H54 (cell line): ENCODE measurements at places on chromosomes 2 and 18.

DNA sequence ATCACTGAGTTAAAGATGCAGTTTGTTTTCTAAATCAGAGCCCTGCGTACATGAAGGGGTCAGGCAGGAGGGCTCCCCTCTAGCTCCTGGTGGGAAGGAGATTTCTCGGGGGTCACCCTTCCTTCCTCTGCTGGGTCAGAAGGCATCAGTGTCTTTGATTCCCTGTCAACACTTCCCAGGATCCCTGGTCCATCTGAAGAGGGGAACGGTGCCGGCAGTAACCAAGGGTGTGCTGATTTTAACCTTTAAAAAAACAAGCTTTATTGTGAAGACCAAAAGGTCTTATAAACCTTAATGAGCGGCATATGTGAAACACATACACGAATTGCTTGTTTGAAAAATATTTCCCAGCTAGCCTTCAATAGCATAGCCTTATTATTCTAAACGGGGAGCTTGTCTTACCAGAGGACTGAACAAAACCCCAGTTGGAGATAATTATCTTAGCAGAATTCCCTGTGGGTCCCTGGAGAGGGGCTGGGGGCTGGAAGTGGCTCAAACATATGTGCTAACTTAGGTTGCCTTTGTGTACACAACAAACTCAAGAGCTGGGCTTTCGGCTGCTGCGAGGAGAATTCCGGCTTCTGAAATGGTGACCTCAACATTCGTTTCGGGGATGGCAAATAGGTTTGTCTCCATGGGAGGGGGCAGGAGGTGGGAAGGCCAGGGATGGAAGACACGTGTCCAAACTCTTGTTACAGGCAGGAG lies 114.9 kb upstream of the MYCN start:
- no peak for DNase-seq

DNA sequence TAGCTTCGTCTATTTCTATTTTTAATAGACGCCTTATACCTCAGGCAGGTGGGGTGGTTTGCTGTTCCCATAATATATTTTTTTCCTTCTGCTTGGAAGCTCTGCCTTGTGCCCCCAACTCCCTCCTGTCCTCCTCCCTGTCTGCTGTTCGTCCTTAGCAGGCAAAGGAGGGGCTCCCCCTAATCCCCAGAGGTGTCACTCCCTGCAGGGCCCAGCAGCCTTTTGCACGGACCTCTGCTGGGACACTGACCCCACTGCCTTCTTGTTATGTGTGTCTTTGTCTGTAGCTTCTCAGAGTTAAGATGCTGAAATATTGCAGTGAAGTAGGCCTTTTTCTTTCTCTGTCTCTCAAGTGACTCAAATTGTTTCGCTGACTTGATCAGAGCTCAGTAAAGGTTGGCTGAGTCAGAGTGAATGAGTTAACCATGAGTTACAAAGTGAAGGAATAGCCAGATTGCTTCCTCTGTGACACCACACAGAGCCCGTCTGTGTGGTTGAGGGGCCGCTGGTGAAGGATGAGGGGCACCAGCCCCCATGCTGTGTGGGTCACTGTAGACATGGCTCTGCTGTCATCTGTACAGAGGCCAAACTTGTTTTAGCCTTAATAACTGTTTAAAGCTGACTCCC lies 47.7 kb downstream of the PRKCE start:
- peak; percentile 78 for DNase-seq

DNA sequence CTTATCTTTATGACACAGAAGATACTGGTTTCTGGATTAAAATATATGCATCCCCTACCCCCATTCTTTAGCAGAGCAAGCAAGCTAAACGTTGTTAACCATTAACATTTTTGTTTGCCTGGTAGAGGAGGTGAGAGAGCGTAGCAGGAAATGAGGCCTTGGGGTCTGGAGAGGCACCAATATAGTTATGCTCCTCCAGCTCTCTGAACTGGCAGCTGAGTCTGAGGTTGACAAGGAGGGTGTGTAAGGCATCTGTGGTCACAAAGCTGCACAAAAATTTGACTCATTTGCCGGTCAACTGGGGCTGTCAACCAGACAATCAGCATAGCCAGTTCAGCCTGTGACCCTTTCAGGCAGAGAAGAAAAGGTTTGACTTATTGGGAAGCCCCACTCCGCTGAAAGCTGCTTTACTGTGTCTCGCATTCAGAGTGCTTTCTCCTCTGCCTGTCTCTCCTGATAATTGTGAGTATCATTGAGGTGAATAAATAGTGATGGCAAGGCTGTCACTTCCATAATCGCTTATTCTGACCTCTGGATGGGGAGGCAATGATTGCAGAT lies 647.5 kb upstream of the SETBP1 start:
- no peak for DNase-seq

DNA sequence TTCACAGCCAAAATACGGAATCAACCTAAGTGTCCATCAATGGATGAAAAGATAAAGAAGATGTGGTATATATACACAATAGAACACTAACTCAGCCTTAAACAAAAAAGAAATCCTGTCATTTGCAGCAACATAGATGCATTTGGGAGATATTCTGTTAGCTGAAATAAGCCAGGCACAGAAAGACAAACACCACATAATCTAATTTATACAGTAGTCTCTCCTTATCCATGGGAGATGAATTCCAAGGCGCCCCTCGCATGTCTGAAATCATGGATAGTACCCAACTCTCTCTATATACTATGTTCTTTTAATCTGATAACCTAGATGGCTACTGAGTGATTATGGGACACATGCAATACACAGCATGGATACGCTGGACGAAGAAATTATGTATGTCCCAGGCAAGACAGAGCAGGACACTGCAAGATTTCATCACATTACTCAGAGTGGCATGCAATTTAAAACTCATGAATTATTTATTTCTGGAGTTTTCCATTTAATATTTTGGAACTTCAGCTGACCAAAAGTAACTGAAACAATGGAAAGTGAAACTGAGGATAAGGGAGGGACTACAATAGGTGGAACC lies 39.5 kb downstream of the ORC4 start:
- DNase-seq, result no peak

DNA sequence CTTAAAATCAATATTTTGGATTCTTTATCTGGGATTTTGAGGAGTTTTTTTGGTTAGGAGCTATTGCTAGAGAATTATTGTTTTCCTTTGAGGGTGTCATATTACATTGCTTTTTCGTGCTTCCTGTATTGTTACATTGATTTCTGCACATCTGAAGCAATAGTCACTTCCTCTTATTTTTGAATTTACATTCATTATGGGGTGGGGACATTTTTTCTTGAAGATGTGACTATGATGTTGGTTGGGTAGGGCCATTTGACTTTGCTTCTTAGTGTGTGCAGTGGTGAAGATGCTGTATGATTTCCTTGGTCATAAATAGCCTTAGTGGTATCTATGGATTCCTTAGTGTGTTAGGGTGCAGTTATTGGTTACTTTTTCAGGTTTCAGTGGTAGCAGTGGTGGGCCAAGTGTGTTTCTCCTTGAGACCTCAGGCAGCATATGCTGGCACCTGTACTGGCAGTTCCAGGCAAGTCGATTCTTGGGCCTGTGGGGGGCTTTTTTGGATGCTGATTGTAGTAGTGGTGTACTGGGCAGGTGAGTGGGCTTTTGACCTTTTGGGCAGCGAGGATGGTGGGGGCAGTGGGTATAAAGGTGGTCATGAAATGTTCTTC lies 61.8 kb downstream of the ARHGAP25 start:
- no peak for DNase-seq

GRCh38 chr2:188327518-188328213 lies 36.0 kb downstream of the GULP1 start:
- no peak for DNase-seq

GRCh38 chr2:216420367-216421101 lies 8.2 kb downstream of the SMARCAL1 start:
- DNase-seq, result no peak

DNA sequence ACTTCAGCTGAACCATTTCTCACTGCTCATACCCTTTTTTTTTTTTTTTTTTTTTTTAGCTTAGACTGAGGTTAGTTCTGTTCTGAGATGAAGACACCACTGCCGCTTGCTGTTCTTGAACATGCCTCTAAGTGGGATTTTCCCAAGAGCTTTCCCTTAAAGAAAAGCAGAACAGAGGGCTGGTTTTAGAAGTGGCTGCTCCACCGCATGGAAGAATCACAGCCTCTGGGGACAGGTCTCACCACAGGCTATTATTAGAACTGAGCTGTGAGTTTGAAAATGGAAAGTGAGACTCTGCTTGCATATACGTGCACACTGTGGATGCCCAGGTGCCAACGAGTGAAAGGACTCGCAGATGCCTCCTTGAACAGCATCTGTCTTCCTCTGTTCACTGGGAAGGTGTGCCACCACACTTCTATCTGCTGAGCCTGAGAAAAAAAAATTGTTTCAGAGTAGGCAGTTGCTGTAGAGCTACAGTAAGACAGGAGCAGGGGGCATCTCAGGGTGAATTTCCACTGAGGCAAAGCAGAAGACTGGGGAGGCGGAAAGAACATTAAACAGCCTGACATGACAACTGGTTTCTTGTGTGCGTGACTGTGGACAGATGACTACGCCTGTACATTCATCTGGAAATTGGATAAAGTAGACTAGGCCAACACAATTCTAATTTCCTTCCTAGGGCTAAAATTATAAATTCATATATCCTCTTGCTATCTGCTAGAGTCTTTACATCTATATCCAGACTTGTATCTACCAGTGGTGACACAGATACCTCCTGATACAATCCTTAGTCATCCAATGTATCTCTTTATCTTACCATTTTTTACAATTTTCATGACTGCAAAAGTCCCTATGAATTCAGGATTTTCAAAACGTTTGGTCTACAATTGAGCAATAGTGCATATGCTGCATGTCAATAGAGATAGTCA lies 1045.7 kb upstream of the CELF4 start:
- no peak for DNase-seq

GRCh38 chr2:201260302-201260800 lies at the start of gene CASP8:
TSS of gene CASP8 (plus strand) at chr2:201260536. CDS start at chr2:201266487, 5,951 bp downstream.
- DNase-seq, result no peak

DNA sequence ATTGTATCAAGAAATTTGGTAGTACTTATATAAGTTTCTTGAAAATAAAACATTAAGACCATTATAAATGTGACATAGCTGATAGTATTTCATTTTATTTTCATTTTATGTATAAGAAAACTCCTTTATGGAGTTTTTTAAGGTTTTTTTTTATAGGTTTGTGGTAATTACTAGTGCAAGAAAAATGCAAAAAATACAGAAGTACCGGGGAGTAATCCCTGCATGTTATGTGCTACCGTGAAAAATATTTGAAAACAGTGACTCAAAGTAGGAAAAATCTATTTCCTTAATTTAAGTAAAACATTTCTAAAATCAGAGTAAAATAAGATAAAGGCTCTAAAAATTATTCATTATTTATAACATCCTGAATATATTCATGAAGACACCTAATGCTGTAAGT lies 21.6 kb downstream of the ZSWIM2 start:
- no peak for DNase-seq

GRCh38 chr2:144324446-144325045 lies 195.4 kb downstream of the ZEB2 start:
- no peak for DNase-seq

DNA sequence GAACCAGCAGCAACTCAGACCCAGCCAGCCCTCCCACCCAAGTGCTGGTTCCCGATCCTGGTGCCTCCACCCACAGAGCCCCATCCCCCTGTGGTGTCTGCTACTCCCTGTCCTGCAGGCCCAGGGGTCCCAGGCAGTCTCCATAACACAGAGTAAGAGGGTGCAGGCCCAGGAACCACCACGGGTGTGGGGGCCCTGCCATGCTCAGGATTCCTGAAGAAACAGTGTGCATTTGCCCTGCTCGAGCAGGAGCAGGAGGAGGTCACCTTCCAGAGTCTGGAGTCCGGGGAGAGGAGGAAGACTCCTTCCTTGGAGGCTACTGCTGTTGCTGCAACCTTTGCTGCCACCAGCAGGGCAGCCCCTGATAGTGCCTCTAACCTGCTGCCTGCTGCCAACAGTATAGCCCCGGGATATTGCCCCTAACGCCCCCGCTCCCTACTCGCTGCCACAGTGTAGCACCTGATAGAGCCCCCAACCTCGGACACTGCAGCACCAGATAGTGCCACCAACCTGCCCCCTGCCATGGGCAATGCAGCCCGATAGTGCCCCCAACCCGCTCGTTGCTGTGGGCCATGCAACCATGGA lies 46.8 kb upstream of the ANKRD62 start:
- DNase-seq, result no peak

- no peak for DNase-seq
Observed at GRCh38 chr2:56229397-56230060, 45.7 kb downstream of the CCDC85A start.

DNA sequence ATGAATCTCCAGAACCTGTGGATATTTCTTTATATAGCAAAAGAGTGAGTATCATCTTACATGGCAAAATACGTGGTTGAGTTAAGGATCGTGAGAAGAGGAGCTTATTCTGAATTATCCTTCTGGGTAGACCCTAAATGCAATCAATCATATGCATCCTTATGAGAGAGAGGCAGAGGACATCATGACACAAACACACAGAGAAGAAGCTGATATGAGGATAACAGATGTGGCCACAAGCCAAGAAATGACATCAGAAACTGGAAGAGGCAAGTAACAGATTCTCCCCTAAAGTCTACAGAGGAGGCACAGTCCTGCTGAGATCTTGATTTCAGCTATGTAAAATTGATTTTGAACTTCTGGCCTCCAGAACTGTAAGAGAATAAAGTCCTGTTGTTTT lies 730.2 kb upstream of the ZNF804A start:
- DNase-seq, result no peak

DNA sequence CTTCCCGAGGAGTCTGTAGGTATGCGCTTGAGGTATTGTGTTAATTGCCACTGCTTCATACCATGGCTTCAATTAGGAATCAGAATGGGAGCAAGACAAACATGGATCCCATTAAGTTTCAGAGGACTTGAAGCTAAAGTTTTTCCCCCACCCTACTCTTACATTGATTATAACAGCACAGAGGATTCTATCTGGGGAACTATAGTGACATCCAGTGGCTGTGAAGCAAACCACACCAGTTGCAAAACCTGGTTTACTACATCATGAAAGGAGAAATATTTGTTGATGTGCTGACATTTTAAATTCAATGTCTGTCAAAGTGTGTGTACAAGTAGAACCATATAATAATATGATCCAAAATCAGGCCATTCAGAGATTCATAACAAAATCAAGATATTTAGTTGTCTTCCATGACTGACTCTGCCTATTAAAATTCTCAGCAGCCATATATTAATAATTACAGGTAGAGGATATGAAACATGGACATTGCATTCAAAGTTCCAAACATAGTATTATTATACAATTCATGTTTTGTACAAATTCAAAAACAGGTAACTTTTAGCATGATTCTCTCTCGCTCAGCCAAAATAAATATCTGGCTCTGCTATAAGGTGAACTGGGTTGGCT lies 82.9 kb downstream of the GRB14 start:
- DNase-seq, result peak; percentile 26

DNA sequence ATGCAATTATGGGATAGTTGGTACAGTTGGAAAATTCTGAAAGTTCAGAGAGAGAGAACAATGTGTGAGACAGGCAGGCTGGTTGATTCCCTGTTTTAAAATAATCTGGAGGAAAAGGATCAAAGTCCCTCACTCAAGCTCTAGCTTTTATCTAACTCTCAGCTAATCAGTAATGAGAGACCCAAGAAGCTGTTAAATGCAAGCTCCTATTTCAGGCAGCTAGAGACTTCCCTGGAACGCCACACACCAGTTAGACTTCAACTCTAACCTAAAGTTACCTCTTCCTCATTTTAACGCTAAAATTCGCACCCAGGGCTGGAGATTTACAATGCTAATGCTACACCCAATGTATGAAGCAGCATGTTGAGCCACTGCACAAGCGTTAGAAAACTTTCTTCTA lies 243.1 kb downstream of the EN1 start:
- no peak for DNase-seq

GRCh38 chr18:76996429-76996828 lies 136.2 kb downstream of the MBP start:
- no peak for DNase-seq

GRCh38 chr2:20594957-20595356 lies 55.9 kb downstream of the HS1BP3 start:
- DNase-seq, result no peak

- DNase-seq, result no peak
Observed at GRCh38 chr2:20882466-20883170, 59.7 kb upstream of the LDAH start.
